ENCODE measurements at places on chromosomes 11 and 22.

- DNase-seq = no peak
Observed at GRCh38 chr11:76459299-76459698, 14.5 kb downstream of the EMSY start.

DNA sequence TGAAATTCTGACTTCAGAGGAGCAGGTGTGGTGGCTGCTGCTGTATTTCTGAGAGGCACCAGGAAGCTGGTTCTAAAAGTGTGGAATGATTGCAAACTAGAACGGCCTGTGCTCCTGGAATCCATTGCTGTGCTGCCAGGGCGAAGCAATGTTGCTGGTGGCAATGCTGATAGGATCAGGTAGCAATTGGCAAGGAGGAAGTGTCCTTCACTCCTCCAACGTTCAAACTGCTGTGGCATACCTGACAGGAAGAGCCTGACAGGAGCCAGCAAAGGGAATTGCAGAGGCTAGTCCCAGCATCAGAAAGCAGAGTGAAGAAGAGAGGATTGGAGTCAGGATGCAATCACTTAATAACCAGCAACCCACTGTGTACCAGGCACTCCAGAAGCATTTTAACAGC is 118.2 kb downstream of the FAR1 start:
- DNase-seq = no peak

DNA sequence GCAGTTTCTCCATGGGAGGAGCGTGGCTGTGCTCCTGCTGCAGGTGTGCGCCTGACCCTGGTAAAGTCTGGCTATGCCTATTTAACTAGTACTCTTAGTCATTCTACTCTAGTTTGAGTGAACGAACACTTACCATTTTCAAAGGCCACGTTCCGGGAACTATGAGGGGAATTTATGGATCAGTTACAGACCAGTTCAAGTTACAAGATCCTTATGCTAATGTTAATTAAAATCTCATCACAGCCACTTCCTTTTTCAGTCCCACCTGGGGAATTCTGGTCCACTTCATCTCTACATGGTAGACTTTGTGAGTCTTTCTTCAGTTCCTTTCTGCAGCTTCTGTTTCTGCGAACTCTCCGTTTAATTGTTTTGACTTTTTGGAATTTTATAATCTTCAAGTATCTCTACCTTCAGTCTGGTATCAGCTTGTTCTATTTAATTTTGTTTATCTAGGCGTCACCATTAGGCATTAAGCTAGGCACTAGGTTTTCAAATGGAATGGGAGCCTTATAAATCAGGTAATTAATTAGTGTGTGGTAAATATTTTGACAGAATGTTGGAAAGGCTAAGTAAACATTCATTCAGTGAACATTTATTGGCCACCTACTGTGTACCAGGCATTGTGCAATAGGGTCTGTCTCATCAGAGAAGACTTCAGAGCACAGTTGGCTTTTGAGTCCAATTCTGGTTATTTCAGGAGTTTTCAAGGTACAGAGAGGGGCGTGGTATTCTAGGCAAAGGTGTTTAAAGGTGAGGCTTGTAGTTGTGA is 78.9 kb downstream of the GRK3 start:
- no peak for DNase-seq

DNA sequence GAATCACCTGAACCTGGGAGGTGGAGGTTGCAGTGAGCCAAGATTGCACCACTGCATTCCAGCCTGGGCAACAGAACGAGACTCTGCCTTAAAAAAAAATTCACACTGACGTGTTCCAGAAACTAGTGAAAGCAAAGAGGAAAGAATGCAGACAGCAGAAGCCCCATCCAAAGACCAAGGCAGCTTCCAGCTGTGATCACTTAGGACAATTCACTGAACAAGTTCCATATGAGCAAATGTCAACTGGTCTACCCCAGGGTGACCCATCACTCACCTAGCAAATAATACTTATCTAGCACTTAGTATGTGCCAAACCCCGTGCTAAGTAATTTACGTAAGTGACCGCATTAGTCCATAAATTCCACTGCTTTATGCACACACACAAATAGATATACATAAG is 138.9 kb downstream of the LARGE1 start:
- no peak for DNase-seq

- no peak for DNase-seq
Observed at GRCh38 chr22:35567351-35568141, 26.9 kb downstream of the RASD2 start.

DNA sequence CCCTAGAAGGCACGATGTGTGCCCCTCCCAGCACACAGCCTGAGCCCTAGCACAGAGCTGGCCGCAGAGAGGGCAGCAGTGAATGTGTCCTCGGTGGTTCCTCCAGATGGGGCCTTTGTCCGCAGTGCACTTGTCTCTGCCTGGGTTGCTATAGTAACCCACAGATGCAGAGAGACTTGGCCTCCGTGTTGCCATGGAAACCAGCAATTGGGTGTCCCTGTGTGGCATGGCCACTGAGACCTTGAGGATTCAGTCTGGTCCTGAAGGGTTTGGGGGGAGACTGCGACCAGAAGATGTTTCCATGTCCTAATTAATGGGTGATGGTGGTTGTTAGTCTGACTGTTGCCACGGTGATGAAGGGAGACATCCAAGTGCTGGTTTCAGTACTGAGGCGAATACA is 42.6 kb upstream of the TUB start:
- DNase-seq = no peak

DNA sequence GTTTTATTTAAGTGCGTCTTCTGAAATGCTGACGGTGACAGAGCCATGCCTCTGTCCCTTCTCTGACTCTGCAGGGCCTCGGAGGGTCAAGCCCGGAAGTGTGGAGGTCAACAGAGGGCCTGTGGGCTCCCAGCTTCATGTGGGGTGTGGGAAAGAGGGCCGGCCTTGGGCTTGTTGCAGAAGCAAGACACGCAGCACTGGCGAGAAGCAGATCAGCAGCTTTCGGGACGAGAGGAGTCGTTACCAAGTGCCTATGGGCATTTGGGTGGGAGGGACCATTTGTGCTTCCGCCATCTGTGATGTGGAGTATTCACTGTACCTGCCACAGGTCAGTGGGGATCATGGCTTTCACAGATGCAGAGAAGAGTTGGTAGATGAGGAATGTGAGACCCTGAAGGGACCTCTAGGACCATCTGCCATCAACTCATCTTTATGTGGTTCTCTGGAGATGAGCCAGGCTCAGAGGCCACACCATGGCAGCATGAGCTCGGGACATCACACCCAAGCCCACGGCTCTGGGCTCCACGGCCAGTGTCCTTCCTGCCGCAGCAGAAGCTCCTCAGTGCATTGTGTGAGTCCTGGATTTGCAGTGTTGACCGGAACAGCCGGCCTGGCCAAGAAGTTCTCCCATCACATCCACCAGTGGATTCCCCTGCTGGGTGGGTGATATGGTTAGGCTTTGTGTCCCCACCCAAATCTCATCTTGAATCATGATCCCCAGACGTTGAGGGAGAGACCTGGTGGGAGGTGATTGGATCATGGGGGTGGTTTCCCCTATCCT is 590.7 kb downstream of the TBC1D22A start:
- DNase-seq = no peak
